ENCODE measurements at places on chromosomes 7 and 10.

GRCh38 chr7:128389618-128390329, 20.0 kb downstream of the IMPDH1 start:
- no peak for DNase-seq

- no peak for DNase-seq
Observed at GRCh38 chr7:7136466-7137381, 45.6 kb upstream of the C1GALT1 start.

DNA sequence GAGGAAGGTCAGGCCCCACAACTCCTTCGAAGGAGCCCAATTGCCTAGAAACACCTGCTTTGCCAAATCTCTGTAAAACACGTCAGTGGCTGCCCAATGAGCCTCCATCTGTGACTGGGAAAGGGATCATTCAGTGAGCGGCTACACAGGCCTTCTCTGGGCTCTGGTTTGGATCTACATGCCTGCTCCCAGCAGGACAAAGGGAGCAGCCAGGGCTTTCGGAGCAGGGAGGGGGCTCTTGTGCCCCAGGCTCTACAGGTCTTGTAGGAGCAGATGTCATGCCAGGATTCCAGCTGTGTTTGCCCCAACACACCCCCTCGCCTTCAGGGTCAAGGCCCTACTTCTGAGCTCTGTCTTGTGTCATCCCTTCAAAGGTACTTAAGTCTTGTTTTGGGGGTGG, 73.5 kb downstream of the CLEC2L start:
- no peak for DNase-seq

GRCh38 chr10:42876945-42877344, 94.3 kb downstream of the BMS1 start:
- DNase-seq, result no peak

Measured in activated CD8-positive, alpha-beta memory T cell treated with anti-CD3 and anti-CD28 coated beads for 4 hours (primary cell).